Lung (tissue), 17 donors: ENCODE measurements at places on chromosomes 5 and 9.
A peak's percentile ranks its signal among the peaks of the same experiment; 100 is the strongest.

DNA sequence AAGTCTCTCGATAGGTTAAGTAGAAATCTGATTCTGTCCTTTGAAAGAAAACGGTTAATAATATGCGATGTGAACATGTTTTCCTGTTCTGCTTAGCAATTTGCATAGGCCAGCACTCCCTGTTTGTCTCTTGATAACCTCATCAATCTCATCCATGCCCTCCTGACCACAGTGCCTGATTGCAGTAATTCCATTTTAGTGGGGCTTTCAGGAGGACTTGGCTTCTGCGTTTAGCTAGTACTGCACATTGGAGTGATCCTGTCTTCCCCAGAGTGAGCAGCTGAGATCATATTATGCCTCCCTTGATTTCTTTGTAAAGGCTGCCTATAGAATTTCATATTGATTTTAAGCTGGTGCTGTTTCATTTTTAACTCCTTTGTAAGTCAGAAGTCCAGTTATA, 335.9 kb upstream of the ISL1 start:
- no peak for DNase-seq

GRCh38 chr5:16757989-16758501, 141.2 kb upstream of the RETREG1 start:
- DNase-seq: no peak

GRCh38 chr9:20570087-20570486, 52.2 kb downstream of the MLLT3 start:
- DNase-seq: no peak

DNA sequence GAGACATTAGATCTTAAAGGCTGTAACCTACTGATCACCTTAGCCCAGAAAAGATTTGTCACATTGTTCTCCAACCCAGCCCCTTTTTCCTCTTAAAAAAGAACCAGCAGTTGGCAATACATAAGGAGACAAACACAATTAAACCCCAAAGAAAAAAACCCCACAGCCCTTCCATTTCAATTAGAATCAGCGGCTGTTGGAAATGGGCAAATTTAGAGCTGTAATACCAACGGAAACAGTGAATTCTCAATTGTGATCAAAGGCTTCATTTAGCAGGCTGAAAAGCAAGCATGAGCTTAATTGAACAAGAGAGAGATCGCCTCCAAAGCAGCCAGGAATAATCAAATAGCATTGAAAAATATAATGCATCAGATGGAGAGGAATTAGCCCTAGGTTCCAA, 153.6 kb downstream of the FAM114A2 start:
- no peak for DNase-seq

- no peak for DNase-seq
Observed at GRCh38 chr5:159341145-159341544, 10.9 kb upstream of the IL12B start.

- no peak for DNase-seq
Observed at GRCh38 chr9:5480919-5481318, 29.4 kb upstream of the PDCD1LG2 start.

DNA sequence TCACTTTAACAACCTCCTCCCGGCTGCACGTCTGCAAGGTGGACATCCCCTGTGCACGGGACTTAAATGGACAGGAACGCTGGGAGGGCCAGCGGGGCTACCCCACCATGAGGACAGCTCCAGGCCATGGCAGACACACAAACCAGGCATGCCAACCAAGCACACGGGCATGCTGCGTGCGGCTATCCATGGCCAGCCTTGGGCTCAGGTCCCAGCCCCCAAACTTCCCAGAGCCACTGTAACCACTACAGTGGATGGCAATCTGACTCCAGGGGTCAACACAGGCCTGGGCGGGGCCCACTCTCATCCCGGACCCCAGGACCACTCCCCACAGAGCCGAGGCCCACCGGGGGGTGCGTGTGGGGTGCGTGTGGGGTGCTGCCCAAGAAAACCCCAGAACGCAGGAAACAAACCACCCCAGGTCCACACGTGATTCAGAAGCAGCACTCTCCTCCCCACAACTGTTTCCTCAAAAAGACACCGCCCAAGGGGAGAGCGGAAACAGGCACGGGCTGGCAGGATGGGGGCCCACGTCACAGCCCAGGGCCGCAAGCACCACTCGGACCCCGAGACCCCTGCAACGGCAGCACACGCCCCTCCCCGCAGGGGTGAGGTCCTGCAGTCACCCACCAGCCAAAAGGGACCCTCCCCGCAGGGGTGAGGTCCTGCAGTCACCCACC, 7.4 kb downstream of the SLC12A7 start:
- DNase-seq: no peak

DNA sequence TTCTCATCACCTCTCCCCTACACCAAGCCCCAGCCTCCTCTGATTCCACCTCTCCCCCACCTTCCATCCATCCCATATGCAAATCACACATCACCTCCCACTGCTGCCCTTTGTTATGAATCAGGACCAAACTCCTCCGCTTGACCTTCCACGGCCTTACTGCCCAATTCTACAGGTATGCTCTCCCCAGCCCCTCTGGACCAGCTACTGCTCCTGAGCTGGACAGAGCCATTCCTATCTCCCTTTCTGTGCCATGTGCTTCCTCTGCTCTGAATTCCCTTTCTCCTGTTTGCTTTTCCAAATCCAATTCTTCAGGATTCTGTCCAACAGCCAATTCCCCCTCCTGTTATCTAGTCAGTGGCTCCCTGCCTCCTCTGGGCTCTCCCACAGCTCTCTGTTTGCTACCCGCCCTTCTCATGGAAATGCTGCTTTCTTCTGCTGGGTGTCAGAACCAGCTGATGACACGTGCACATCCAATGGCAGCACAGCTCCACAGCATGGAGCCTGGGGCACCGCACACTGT, 8.3 kb downstream of the FABP6 start:
- no peak for DNase-seq

- DNase-seq: no peak
Observed at GRCh38 chr5:88682881-88683361, 200.1 kb downstream of the MEF2C start.

GRCh38 chr5:112316006-112316405, 103.1 kb downstream of the EPB41L4A start:
- DNase-seq: no peak

- no peak for DNase-seq
Observed at GRCh38 chr5:23274171-23274570, 233.2 kb upstream of the PRDM9 start.

- peak; percentile 23 for DNase-seq
Observed at GRCh38 chr9:91419222-91420191, 4.1 kb downstream of the NFIL3 start.

- DNase-seq: no peak
Observed at GRCh38 chr9:109419531-109419930, 78.6 kb downstream of the PTPN3 start.

DNA sequence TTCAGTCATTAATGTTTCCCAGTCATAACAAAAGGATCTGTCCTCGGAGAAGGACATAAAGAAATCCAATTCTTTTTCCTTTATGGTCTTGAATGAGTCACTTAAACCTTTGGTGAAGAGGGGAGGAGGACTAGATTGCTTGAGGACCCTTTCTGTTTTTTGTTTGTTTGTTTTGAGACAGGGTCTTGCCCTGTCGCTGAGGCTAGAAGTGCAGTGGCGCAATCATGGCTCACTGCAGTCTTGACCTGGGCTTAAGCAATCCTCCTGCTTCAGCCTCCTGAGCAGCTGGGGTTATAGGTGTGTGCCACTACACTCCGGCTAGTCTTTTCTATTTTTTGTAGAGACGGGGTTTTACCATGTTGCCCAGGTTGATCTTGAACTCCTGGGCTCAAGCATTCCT, 12.3 kb downstream of the TIGD6 start:
- DNase-seq: no peak

- DNase-seq: no peak
Observed at GRCh38 chr9:130871395-130872062, 25.1 kb downstream of the QRFP start.

GRCh38 chr5:55344392-55344992, 36.7 kb downstream of the MTREX start:
- peak; percentile 76 for DNase-seq

GRCh38 chr5:171521679-171522078, 102.2 kb downstream of the FGF18 start:
- no peak for DNase-seq

GRCh38 chr5:350355-350754, 28.8 kb downstream of the AHRR start:
- DNase-seq: no peak

GRCh38 chr5:141920771-141921170, 2.9 kb upstream of the DELE1 start:
- no peak for DNase-seq

DNA sequence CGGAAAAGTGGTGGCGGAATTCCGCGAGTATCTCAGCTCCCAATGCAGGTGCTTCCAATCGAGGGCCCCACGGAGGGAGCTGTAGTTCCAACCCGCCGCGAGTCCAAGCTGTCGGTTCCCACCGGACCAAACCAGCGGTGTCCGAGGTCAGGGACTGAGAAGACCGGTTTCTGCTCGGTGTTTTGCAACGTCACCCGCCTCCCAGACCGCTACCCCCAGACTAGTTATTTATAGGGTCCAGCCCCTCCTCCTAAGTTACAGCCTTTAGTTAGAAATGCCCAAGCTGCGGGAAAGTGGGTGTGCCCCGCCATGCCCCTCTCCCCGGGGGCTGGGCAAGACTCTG, 677 bp upstream of the MYORG start:
- peak; percentile 49 for DNase-seq

DNA sequence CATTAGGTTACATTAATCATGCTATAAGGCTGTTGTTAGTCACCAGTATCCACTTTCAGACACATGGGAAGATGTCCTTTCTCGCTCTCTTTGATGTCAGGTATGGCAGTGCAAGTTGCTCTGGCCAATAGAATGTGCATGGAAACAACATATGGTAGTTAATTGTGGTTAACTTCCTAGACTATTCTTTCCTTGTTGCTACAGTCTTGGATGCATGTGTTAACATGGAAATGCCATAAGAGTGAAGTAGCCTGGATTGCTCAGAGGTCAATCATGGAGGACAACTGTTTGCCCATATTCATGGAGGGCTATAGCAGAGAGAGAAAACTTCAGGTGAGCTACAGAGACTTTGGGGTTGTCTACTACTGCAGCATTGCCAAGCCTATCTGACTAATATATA, 245.8 kb upstream of the GAS1 start:
- DNase-seq: no peak

- no peak for DNase-seq
Observed at GRCh38 chr9:73153793-73154227, 2.1 kb downstream of the ANXA1 start.

DNA sequence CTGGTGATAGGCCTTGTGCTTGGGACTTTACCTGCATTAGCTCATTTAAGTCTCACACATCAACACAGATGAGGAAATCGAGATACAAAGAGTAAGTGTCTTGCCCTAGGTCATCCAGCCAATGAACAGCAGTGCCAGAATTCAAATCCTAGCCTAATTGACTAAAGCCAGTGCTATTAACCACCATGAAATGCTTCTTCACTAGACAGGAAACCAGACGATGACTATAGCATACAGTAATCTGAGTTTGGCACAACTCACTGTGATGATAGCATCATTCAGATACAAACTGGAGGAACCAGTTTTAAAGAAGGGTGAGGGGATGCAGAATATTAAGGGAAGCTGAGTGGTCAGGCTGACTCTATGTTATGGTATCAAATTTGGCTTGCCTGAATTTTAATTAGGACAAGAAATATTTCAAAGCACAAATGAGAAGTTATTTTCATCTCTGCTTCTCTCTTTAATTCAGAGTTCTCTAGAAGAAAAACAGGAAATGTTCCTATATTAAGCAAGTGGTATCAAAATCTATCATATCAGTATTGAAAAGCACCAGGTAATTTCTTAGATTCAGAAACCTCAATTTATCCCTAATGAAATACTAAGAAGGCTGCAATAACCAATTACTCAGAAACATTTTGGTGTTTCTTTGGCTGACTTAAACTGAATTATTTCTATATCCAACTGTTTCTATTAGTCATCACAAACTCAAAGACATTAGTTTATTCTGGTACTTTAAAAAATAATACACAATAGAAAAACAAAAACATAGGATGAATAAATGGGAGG, 147.0 kb upstream of the RASA1 start:
- DNase-seq: no peak

GRCh38 chr9:4293293-4293941, 6.5 kb downstream of the GLIS3 start:
- DNase-seq: no peak

DNA sequence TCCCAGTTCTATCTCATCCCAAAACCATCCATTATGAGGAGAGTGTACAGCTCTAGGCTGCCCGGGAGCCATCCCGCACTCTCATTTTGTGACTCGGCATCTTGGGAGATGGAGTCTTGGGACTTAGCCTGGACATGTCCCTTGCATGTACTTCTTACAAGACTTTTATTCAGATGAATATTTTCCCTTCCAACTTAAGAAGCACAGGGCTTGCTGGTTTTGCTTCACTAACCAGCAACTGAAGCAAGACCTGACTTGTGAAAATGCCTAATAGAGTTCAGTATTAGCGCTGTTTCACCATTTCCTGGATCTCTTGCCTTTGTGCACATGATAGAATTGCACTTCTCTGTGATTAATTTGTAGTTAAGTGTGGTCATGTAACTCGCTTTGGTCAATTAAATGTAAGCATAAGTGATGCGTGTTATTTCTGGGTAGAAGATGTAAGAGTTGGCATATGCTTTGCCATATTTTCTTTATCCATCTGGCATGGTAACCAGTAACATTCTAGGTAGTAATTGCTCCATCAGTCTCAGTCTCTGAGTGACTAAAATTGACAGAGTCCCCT, 55.8 kb downstream of the PDCD1LG2 start:
- DNase-seq: no peak

DNA sequence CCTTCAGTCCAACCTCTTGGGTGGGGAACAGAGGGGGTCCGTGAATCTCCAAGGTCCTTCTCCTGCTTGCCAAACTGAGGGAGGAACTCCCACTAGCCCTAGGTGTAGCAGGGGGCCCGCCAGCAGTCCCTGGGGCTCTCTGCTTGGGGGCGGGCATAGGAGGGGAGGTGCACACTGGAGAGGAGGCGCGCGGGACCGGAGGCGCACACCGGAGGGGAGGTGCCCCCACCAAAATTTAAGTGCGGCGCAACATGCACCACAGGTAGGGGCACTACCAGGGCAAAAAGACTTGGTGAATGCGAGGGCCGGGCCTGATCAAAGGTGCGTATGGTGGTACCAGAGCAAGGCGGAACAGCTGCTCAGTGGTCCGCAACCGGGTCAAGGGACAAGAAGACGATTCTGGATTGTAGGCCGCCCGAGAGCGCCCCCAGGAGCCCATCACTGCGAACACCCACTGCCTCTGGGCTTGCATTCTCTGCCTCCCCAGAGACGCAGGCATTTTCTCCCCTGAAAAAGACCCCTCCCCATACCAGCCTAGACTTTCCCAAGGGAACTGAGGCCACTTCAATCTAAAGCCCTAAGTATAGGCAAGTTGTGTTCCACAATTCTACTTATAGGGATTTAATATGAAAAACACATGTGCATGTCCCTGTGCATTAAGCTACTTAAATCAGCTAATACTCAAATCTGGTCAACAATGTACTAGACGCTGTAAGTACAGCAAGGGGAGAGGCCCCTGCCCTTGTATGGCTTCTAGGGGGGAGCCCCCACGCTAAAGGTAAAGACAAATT, 50.6 kb downstream of the TGFBI start:
- DNase-seq: no peak

GRCh38 chr9:96781552-96781951, 3.7 kb upstream of the ZNF510 start:
- no peak for DNase-seq
